Activated CD4-positive, alpha-beta memory T cell treated with anti-CD3 and anti-CD28 coated beads for 36 hours (primary cell): ENCODE measurements at places on chromosomes 7 and 10. TPM values are rescaled to one million over a fixed set of nuclear protein-coding genes. Genes with fewer than 3 reads are reported as not detected.

DNA sequence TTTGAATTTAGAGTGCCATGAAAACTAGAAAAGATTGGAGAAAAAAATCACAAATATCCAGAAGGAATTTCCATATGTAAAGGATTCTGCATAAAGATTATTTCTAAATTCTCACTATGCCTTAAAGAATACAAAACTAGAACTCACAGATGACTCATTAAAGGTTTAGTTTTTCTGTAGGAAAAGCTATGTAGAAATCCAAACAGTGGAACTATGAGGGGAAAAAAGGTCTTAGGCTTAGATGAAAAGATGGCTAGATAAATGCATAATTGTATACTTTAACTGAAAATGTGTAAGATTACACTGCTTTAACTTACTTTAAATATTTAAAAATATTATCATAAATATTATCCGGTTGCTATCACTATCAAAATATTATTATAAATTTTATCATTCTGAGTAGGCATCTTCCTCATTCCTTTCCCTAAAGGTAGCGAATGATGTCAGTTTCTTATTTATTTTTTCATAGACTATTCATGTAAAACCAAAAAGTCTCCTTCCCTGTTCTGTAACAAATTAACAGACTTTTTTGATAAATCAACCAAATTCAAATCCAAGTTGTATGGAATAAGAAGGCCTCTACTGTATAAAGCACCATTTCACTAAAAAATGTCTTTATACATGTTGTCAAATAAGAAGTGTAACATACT lies 69.1 kb upstream of the COMTD1 start:
- DNase-seq, result no peak

- no peak for DNase-seq
These were observed 175.3 kb downstream of the MBL2 start for GRCh38 chr10:52597189-52597863.

DNA sequence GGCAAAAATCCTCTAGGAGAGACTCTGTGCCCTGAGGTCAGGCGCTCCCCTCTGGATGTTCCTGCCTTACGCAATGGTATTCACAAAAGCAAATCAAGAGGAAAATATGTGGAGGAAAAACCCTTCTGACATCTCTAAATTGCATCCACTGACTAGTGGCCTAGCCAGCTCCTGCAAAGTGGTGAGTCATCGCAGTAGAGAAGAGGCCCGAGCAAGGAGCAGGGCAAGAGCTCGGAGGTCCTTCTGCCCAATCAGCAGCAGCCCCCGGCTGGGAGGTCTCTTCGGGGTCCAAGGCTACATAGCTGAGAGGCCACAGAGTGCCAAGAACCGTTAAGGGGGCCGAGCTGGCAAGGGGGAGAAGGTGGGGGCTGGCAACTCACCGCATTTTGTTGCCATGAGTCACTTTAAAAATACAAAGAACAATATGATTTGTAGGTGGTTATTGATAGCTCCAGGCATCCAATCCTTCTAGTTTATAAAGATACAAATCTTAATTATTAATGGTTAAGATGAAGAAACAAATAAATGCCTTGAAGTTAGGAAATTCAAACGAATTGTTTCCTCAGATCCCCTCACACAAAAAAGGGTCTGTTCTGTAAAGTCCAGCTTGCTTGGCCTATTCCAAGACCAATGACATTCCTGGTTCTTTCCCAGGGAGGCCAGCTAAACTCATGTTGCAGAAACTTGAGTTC lies 161.6 kb downstream of the PKD1L1 start:
- no peak for DNase-seq

- no peak for DNase-seq
These were observed 411.9 kb downstream of the GRM8 start for GRCh38 chr7:126840869-126841268.

DNA sequence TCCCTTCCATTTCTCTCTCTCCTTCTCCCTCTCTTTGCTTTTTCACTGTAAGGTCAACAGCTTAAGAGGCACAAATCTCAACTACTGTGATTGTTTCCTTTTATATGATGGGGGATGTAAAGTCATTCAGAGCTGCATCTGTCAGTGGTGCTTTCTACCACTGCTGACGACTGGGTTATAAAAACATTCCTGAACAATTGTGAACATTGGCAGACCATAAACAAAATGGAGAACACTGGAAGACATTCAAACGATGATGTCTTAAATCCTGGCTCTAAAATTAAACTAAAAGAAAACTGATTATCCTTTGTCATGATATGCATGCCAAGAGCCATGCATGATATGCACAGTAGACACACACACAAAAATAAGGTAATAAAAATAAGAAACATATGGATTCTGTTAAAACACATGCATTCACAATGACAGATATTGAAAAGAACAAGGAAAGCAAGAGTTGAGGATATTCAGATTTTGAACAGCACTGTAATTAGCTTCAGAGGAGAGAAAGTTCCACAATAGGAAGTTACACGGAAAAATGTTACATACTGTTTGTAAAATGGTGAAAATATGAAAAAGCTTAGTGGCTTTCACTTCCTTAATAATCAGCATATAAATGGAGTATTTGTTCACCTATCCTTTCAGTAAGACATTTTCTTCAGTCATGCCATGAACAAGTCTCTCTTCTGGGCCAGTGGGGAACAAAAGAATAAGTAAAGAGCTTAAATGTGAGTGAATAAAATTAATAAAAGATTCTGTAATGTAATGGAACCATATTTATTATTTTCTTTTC lies 89.2 kb downstream of the RNLS start:
- DNase-seq, result no peak

DNA sequence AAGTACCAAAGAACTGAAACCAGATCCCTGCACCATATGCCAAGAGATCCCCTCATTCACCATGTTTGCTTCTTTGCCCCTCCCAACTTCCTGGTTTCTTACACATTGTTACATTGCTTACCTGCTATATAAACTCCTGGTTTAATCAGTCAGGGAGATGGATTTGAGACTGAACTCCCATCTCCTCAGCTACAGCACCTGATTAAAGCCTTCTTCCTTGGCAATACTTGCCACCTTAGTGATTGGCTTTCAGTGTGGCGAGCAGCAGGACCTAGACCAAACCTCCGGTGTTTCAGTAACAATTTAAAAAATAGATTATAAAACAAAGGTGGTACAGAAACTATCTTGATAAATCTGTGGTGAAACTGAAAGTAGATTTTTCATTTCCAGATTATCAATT lies 122.6 kb downstream of the ST7 start:
- DNase-seq, result no peak

DNA sequence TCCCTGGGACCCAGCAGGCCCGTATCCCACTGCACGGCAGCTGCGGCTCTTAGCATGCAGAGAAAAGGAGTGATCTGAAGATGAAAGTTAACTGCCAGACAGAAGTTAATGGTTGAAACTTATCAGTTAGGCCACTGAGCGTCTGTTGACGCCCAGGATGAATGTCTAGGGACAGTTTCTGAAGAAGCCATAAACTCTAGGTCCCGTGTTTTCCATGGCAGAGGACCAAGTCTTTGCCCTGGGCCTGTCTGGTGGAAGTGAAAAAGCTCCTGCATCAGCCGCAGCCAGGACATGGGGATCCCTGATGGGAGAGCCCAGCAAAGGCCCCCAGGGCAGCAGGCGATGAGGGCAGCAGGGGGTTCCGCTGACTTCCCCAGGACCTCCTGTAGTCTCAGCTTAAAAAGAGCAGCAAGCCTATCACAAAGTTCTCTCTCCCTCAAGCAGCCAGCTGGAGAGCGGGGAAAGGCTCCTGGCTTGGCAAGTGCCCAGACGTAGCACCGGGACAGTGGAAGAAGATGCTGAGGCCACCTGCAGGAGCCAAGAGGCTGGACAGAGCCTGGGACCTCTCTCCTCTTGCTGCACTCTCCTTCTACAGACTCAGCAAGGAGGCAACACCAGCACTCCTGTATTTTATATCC lies 79.6 kb downstream of the TNS3 start:
- no peak for DNase-seq

DNA sequence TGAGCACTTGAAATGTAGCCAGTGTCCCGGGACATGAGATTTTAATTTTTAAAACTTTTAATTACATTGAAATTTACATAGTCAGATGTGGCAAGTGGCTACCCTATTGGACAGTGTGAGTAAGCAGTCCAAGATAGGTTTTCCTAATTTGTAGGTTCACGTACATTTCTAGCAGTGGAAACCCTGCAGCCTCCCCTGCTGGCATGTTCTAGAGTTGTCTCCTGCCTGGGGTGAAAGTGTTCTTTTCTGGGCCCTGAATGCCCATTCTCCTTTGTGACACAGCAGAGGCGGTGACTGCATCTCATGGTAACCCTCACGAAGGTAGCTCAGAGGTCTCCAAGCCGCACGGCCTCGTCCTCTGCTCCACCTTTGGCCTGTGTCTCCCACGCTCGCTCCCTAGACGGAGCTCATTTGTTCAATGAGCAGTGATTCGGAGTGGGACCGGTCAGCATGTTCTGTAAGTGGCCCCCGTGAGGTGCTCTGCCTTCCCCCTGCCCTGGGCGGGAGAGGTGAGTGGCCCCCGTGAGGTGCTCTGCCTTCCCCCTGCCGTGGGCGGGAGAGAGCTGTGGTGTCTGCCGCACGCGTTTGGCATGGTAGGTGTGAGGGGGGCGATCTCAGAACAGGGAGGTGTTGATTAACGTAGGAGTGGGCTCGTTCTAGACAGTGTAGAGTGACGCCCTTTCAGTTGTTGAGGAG lies 18.0 kb downstream of the WDR37 start:
- DNase-seq, result no peak

DNA sequence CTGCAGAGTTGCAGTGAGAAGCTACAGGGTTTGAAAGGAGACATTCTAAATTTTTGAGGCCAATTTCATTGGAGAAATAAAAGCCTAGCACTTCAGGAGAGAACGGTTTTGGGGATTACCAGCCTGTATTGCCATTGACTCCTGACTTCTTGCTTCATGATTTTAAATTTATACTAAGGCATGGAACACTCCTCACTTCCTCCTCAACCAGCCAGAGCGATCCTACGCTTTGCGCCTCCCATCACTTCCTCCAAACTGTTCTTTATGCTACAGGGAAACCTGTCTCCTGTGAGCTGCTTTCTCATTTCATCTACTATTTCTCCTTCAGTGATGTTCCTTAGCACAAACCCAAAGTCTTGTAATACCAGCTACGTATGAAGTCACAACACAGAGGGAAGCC lies 495.1 kb downstream of the SUGCT start:
- no peak for DNase-seq

- no peak for DNase-seq
These were observed 184.7 kb downstream of the EBF3 start for GRCh38 chr10:129779126-129780111.

DNA sequence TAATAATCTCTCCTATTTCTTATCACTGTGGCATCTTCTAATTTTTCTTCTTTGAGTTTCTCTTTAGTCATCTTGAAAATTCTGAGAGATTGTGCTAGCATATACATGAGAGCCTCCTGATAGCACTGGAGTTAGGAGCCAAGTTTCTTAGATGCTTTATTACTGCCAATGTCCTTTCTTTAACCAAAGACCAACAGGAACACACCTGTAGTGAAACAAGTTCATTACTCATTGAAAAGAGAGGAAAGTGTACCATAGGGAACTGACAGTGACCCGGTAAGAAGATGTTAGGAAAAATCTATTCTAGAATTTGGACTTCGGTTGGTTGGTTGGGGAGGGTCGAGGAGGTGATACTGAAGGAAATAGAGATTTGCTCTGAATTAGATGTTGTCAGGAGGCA lies 27.1 kb upstream of the CD36 start:
- DNase-seq, result no peak

- DNase-seq, result peak; percentile 47
These were observed 24.9 kb upstream of the CARD11 start for GRCh38 chr7:3068530-3068929.

DNA sequence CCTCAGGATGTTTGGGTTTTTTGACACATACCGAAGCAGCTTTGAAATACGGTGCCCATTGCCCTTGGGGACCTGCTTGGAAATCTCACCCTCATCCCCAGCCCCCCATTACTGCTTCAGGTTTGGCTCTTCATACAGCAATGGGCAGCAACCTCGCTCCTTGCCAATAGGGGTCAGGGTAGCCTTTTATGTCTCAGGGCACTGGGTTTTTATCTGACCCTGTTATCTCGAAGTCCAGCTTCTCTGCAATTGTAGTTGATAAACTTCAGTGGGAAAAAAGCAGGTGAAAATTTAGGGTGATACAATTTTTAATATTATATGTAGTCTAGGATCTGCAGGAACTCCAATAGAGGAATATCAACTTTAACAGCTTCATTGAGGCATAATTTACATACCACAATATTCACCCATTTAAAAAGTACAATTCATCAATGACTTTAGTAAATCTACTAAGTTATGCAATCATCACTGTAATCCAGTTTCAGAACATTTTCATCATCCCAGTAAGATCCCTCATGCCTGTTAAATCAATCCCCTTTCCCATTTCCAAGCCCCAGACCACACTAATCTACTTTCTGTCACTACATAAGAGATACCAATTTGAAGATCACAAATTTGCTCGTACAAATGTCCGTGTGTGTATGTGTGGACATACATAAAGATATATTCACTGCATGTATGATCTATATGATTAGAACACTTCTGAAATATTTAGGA lies 386.2 kb downstream of the KCNMA1 start:
- DNase-seq, result no peak

- no peak for DNase-seq
These were observed 305.8 kb downstream of the MDFIC start for GRCh38 chr7:115227473-115228235.

DNA sequence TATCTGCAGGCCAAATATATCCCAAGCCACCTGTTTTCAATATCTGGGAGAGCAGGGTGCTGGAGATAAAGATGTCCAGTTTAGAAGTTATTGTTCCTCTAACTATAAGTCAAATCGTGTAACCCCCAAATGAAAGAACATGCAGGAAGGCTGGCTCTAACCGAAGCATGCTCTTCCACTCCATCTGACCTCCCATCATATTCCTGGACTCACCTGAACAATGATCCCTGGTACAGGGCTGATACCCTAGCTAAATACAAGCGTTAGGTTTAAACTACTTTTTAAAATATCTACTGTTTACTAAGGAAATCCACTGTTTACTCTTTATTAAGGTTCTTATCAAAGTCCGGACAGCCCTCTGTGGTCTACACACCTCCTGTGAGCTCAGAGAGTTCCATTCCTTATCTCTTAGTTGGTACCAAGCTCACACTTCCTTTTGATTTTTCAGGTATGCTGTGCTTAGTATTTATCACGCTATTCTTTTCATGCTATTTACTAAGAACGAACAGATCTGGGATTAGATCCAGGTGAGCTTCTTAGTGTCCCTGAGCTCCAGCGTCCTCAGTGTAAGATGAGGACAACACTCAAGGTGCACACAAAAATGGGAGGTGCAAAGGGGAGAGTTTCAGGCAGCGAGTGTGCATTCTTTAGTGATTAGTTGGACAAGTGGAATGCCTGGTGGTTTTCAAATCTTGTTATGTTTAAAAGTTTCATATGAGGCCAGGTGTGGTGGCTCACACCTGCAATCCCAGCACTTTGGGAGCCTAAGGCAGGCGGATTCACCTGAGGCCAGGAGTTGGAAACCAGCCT lies 23.6 kb upstream of the COBL start:
- DNase-seq, result no peak

The GBX1 gene
- not detected for total RNA-seq

The RUFY2 gene
- total RNA-seq, result 6.4 TPM

The EMX2 gene
- not detected for total RNA-seq

The C10orf105 gene
- total RNA-seq, result 0.63 TPM

The CYP51A1 gene
- 74.7 TPM for total RNA-seq

The PIP gene
- total RNA-seq, result not detected

The ERVW-1 gene
- total RNA-seq, result not detected
